ENCODE measurements at places on chromosomes 16 and 17. TPM values are rescaled to one million over a fixed set of nuclear protein-coding genes. Genes with fewer than 3 reads are reported as not detected.

Gene KIF19
- total RNA-seq = not detected

Gene CDH1
- total RNA-seq = 0.16 TPM

Gene EPOP
- 0.09 TPM for total RNA-seq

Gene SLC47A1
- total RNA-seq = not detected

Gene ALOX15B
- total RNA-seq = not detected

Gene CD19
- total RNA-seq = not detected

Gene SEPTIN1
- total RNA-seq = under 0.01 TPM

Measured in bronchial smooth muscle cell (primary cell).